Activated T-cell treated with anti-CD3 and anti-CD28 coated beads for 1 hour (primary cell): ENCODE measurements at places on chromosomes 1 and 21.

- DNase-seq = no peak
Measured at GRCh38 chr21:29704719-29705118, 235.1 kb downstream of the GRIK1 start.

- DNase-seq = no peak
Measured at GRCh38 chr1:145706086-145706664, 993 bp downstream of the PDZK1 start.

GRCh38 chr1:224852901-224853568 lies 76.4 kb upstream of the DNAH14 start:
- no peak for DNase-seq

- no peak for DNase-seq
Measured at GRCh38 chr1:12191242-12192032, 24.6 kb downstream of the TNFRSF1B start.

GRCh38 chr1:5632224-5632623 lies 360.0 kb downstream of the NPHP4 start:
- no peak for DNase-seq

DNA sequence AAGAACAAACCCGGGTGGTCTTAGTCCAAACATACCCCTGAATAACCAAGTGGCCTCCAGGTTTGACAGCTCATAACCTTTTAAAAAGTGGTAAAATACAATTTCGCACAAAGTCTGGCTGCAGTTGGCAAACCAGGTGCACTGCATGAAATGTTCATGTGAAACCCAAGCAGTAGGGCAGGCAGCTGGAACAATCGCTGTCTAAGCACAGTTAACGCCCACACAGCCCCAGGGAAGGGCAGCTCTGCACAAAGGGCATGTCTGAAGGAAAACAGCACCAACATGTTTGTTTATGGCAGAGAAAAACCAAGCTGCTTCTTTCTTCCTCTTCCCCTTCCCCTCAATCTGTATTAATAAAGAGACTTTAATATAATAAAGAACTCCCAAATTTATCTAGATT lies 49.5 kb downstream of the KIAA1614 start:
- no peak for DNase-seq

DNA sequence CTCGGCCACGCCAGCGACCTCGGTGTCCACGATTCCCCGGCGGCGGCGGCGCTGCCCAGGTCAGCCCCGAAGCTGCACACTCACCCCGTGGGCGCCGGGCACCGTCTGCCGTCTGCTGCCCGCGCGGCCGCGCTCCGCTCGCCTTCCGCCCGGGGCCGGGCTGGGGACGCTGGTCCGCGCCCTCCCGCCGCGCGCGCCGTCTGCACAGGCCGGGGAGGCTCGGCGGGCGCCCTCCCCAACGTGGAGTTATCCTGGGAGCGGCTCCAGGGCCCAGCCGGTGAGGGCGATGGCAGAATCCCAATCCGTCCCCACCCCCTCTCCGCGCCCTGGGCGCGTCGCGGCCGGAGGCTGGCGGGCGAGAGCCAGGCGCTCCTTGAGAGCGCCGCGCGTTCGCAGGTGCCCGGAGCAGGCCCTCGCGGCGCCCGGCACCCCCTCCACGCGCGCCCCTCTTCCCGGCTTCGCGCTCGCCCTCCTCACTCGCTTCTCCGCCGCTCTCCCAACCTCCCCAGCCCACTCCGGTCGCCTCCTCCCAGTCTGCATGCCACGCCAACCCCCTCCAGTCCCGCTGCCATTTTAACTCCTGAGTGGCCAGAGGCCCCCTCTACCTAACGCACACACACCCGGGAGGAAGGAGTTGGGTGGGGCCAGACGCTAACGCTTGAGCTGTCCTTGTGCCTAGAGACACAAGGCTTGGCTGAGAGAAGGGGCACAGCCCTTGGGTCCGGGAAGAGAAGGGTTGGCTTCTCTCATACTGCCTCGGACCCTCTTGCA lies at the start of gene LRRN2:
LRRN2 (minus strand) TSS at position 503 of the 771 bp plus-strand sequence. CDS start 65,746 bp downstream, outside the sequence.
- DNase-seq = no peak

DNA sequence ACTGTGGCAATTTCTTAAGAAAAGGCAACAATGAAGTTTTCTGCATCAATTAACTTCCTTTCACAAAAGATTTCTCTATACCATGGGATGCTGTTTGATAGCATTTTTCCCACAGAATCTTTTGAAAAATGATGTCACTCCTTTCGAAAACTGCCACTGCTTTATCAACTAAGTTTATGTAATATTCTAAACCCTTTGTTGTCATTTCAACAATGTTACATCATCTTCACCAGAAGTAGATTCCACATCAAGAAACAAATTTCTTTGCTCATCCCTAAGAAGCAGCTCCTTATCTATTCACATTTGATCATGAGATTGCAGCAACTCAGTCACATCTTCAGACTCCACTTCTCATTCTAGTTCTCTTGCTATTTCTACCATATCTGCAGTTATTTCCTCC lies 116.1 kb upstream of the KCND3 start:
- no peak for DNase-seq

- no peak for DNase-seq
Measured at GRCh38 chr1:11912000-11912399, 14.2 kb downstream of the KIAA2013 start.

DNA sequence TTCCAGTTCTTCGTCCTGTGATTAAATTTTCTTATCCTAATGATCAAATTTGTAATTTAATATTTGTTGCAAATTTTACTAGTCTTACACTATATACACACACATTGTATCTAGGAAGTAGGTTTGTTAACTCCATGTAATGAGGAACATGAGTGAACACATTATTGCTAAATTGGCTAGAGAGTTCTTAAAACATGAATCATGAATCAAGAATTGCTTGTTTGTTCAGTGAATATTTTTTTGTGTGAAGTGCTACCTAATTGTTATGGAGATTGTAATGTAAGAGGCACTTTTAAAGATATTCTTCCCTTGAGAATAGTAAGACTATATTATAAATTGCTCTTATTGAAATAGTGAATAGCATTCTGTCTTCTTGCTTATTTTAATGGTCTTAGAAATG lies 4.6 kb downstream of the GPSM2 start:
- no peak for DNase-seq

- DNase-seq = no peak
Measured at GRCh38 chr1:92968138-92969032, 7.1 kb upstream of the DIPK1A start.

DNA sequence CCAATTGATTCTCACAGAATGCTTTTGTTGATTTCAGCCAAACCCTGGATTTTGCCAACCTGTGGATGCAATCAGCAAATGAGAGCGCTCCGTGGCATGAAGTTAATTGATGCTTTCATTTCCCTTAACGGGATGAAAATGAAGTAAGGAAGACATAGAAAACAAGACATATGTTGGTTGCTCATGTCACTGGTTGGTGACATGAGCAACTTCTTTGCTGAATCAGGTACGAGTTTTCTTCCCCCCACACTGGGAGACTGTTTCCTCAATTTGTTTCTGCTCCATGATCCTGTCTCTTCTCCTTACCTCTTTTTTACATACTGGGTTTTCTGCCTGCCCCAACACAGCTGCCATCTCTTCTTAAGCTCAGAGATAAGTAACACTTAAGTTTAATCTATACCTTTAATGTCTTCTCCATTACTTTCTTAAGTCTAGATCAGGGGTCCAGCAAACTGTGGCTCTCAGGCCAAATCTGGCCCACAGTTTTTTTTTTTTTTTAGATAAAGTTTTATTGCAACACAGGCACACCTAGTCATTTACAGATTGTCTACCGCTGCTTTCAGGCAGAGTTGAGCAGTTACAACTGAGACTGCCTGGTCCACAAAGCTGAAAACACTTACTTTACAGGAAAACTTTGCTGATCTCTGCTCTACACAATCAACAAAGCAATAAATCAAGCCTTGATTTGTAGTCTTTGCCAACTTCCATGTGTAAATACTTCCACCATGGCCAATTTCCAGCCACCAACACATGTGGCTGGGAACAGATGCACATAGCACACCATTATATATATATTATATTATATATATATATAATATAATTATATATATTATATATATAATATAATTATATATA lies 13.3 kb downstream of the GPR157 start:
- DNase-seq = no peak

DNA sequence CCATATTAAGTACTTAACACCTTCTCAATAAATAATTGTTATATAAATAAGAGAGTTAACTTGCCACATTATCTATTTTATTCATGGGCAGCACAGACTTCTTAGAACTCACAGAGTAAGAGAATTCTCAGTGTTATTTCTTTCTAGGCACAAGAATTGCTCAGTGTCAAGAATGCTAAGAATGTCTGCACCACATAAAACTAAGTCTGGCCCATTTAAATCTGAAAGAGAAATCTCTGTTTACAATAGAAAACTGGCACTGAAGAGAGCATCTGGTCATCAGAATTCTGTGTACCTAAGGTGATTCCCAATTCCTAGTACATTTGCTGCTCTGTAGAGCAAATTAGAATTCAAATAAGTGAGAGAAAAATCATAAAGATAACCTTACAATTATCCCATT lies 3.8 kb downstream of the OR10K2 start:
- no peak for DNase-seq

DNA sequence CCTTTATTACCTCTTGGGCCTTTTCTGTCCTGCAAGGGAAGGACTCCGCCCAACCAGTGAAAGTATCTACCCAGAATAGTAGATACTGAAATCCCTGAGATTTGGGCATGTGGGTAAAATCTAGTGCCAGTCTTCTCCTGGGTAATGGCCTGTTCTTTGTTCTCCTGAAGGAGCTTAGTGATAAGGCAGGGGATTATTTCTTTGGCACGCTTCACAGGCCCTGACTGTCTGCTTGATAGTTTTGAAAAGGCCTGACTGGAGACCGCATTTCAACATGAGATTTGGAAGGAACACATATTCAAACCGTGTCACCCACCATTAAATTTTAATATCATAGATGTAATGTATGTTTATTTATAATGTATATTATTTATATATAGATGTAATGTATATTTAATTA lies 48.9 kb downstream of the RASAL2 start:
- DNase-seq = no peak

GRCh38 chr21:29264721-29265120 lies 34.0 kb upstream of the BACH1 start:
- no peak for DNase-seq

- no peak for DNase-seq
Measured at GRCh38 chr1:232282498-232282897, 347.4 kb downstream of the SIPA1L2 start.

DNA sequence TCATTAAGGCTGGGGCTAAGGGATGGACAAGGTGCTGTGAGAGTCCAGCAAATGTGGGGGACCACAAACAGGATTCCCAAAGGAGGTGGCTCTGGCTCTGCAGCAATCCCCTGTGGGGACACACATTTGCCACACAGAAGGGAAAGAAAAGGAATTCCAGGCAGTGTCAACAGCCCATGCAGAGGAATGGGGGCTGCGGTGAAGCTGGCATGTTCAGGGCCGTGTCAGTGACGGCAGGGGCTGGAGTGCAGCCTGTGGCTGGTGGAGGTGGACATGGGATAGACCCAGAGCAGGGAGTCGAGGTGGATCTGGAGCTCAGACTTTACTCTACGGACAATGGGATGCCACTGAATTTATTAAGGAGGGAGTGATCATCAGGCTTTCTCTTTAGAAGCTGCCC lies 183.2 kb downstream of the TRABD2B start:
- DNase-seq = no peak

GRCh38 chr1:44251989-44252671 lies 38.9 kb downstream of the DMAP1 start:
- no peak for DNase-seq

- DNase-seq = no peak
Measured at GRCh38 chr21:45620201-45620923, 23.2 kb upstream of the PCBP3 start.

- DNase-seq = no peak
Measured at GRCh38 chr1:198176179-198176578, 19.4 kb downstream of the NEK7 start.

GRCh38 chr21:32008714-32009113 lies 135.9 kb downstream of the HUNK start:
- DNase-seq = no peak

- no peak for DNase-seq
Measured at GRCh38 chr1:236565530-236565929, 38.8 kb downstream of the HEATR1 start.

GRCh38 chr1:37670133-37670532 lies 22.2 kb upstream of the CDCA8 start:
- no peak for DNase-seq

GRCh38 chr21:25837533-25838265 lies 102.9 kb downstream of the GABPA start:
- no peak for DNase-seq

GRCh38 chr1:234150892-234151291 lies 222.4 kb upstream of the COA6 start:
- DNase-seq = no peak

- DNase-seq = no peak
Measured at GRCh38 chr1:35441926-35442579, 115.2 kb downstream of the KIAA0319L start.

DNA sequence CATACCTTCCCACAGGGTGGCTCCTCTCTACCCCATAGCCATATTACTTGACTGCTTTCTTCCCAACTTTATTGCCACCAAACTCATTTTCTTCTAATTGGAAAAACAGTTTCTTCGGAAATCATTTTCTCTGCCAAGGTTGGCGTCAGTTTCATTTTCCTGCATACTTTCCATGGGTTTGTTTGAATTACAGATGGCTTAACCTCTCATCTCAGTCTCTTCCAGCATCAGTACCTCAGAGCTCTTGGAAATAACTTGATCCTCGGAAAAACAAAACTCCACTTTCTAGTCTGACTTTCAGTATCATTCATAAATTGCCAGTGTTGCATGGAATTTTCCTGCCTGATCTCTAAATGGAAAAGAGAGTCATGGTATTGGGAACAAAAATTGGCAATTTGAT lies 20.3 kb upstream of the PRDM2 start:
- no peak for DNase-seq

- DNase-seq = no peak
Measured at GRCh38 chr1:65650682-65651081, 142.0 kb upstream of the PDE4B start.

DNA sequence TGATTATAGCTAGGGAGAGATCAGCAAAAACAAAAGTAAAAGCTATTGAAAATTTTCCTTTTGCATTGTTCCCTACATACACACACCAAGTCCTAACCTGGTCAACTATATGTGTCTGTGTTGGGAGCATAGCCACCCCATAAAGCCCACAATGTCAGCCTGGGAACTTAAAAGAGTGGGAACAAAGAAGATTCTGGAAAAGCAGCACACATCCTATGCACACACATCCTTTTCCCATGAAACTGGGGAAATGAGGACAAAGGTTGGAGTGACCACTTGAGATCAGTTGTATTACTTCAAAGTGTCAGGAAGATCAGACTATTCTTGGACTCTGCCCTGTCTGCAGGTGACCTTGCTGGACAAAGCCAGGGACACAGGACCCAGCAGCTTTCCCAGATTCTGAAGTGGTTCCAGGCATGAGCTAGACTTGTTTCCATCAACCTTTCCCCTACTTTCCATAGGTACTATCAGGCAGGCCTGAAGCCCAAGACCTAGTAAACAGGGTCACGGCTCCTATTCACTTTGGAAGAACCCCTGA lies 15.9 kb downstream of the TXNIP start:
- no peak for DNase-seq

DNA sequence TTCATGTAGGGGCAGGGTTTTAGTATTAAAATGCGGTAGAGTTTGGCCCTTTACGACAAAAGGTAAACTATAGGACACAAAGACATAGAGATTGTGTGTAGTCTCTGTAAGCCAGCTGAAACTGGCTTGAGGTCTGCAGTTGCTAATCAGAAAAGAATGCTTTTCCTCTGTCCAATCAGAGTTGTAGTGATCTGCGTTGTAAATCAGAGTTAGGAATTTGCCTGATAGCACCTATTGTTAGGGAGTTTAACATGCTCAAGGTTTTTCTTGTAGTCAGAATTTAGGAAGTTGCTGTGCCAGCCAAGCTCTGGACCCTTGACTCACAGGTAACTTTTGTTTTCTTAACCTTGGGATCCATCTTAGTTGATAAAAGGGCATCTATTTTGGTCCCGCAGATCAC lies 61.2 kb upstream of the VTCN1 start:
- no peak for DNase-seq
